Thoracic aorta (tissue), 2 donors: ENCODE measurements at places on chromosomes 4 and X.

GRCh38 chr4:89820010-89820409 is 17.0 kb downstream of the SNCA start:
- DNase-seq: no peak
- no peaks in the 10 kb centered on the region for H3K27me3 ChIP-seq
- no peak overlapping the region for H3K4me3 ChIP-seq
- no peak overlapping the region for H3K27ac ChIP-seq

GRCh38 chrX:132033166-132033565 is 10.1 kb downstream of the STK26 start:
- no peaks in the 10 kb centered on the region for H3K4me1 ChIP-seq
- DNase-seq: no peak
- no peaks in the 10 kb centered on the region for H3K27me3 ChIP-seq
- H3K36me3 ChIP-seq: no peaks in the 10 kb centered on the region
- H3K4me3 ChIP-seq: no peak overlapping the region
- H3K27ac ChIP-seq: no peak overlapping the region

DNA sequence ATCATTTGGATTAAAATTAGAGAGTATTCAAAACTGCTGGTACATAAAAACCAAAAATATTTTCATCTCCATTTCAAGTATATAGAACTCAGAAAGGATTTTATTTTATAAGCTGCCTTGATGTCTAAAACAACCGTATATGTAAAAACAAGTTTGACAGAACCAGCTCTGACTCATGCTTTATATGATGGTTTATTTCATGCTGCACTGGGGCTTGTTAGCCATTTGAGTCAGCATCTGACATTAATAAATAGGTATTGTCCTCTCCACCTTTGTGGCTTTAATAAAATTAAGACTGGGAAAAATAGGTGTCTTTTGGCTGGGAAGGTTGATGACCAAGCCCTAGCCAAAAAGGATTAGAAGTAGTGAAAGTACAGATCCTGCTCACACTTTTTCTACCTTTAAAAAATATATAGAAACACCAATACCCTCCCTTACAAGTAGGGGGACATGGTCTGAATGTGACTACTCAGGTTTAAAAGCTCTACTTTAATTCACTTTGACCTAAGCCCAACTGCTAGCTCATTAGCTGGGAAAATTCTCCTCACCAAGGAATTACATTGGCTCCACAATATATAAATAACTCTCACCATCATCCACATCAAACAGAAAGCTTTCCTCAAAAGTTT is 228.1 kb downstream of the ADAMTS3 start:
- H3K27me3 ChIP-seq: no peaks in the 10 kb centered on the region
- DNase-seq: no peak
- peak overlapping the region; percentile 44 for H3K27ac ChIP-seq
- no peaks in the 10 kb centered on the region for H3K36me3 ChIP-seq

DNA sequence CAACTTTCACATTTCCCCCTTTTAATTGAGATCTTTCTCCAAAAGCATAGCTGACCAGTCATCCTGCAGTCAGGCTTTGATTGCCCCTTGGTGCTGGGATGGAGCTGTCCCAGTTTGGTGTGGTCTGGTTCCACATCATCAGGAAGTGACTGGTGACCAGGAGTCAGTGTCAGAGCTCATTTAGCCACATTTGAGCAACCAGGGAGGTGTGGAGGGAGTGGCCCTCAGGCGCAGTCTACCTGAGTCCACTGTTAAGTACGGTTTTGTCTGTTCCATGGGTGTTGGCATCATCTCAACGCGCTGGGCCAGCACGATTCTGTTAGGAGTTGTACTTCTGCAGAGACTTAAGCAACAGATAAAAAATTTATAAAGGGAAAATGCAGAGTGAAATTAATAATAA is 52.6 kb downstream of the RGS12 start:
- H3K4me1 ChIP-seq: peaks cover 2% of the 10 kb centered on the region
- H3K4me3 ChIP-seq: no peak overlapping the region
- H3K27ac ChIP-seq: no peak overlapping the region
- H3K27me3 ChIP-seq: no peaks in the 10 kb centered on the region
- H3K36me3 ChIP-seq: no peaks in the 10 kb centered on the region

GRCh38 chr4:120773641-120774040 is 148.9 kb downstream of the PRDM5 start:
- no peak overlapping the region for H3K27ac ChIP-seq
- H3K4me3 ChIP-seq: no peak overlapping the region
- peaks cover 10% of the 10 kb centered on the region for H3K4me1 ChIP-seq
- H3K36me3 ChIP-seq: no peaks in the 10 kb centered on the region
- no peaks in the 10 kb centered on the region for H3K27me3 ChIP-seq

- H3K27me3 ChIP-seq: no peaks in the 10 kb centered on the region
- no peak overlapping the region for H3K4me3 ChIP-seq
- DNase-seq: no peak
- no peaks in the 10 kb centered on the region for H3K4me1 ChIP-seq
- no peaks in the 10 kb centered on the region for H3K36me3 ChIP-seq
- no peak overlapping the region for H3K27ac ChIP-seq
Measured at GRCh38 chr4:3026540-3026939, 47.8 kb downstream of the HTT-AS start.

DNA sequence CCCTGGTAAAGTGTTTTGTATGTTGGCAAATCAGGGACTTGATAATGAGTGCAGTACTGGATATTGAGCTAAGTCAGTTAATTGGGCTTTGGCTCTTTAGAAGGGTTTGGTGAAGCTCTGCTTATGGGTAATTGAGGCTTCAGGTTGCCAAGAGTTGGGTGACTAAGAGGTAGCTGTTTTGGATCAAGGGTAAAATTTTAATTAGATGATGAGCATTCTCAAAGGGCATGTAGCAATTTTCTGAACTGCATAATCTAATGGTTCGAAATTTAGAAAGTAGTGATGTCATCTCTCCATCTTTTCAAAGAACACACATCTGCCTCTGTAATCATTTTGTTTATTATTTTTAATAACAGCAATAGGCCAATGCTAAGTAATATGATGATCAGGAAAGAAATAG is 5.5 kb upstream of the TRIM2 start:
- no peak overlapping the region for H3K4me3 ChIP-seq
- DNase-seq: no peak
- no peaks in the 10 kb centered on the region for H3K4me1 ChIP-seq
- no peak overlapping the region for H3K27ac ChIP-seq
- H3K36me3 ChIP-seq: no peaks in the 10 kb centered on the region

GRCh38 chr4:141486375-141486997 is 149.9 kb upstream of the IL15 start:
- no peaks in the 10 kb centered on the region for H3K36me3 ChIP-seq
- H3K4me3 ChIP-seq: peak overlapping the region; percentile 62
- no peaks in the 10 kb centered on the region for H3K27me3 ChIP-seq
- H3K4me1 ChIP-seq: peaks cover 3% of the 10 kb centered on the region
- no peak for DNase-seq

DNA sequence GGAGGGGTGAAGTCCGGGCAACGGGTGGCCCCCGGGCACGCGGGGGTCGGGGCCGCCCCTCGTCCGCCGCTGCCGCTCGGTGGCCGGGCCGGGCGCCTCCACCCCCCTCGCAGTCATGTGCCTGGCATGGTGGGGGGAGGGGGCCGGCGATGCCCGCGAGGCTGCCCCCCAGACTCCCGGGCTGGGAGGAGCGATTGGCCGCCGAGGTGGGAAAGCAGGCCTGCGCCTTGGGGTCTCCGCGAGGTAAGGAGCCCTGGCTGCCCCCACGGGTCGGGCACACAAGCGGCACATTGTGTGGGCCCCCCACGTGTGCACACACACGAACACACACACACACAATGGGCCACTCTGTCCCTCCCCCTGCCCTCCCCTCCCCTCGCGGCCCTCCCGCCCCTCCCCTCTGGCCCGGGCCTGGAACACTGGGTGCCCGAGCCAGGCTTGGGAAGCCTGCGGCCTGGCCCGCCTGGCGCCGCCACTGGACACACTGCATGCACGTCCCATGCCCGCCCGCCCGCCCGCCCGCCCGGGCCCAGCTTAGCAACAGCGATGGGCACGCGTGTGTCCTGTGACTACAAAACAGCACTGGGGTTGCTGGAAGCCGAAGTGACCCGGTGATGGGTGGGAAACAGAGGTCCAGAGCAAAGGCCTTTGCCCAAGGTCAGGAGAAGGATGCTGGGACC is 1.3 kb downstream of the SLC6A8 start:
- H3K27me3 ChIP-seq: no peaks in the 10 kb centered on the region
- peak overlapping the region; percentile 65 for H3K4me3 ChIP-seq
- no peak for DNase-seq
- H3K27ac ChIP-seq: no peak overlapping the region
- no peaks in the 10 kb centered on the region for H3K4me1 ChIP-seq
- no peaks in the 10 kb centered on the region for H3K36me3 ChIP-seq

DNA sequence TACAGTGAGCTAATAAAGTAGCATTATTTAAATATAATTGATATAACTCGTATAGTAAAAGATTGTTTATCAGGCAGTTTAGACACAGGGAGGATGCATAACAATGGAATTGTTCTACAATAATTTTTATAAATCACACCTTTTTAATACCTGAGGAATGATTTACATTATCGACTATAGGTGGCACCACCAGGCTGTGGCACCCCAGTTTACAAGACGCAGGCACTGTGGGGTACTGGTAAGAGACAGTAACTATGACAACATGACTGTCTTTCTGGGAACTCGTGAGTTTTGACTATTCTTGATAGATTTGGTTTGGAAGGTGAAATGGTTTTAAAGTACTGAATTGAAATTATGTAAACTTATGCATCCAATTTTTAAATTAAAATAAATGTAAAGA is 27.1 kb upstream of the STBD1 start:
- no peak overlapping the region for H3K4me3 ChIP-seq
- no peak overlapping the region for H3K27ac ChIP-seq
- H3K36me3 ChIP-seq: no peaks in the 10 kb centered on the region
- no peak for DNase-seq
- H3K4me1 ChIP-seq: no peaks in the 10 kb centered on the region

DNA sequence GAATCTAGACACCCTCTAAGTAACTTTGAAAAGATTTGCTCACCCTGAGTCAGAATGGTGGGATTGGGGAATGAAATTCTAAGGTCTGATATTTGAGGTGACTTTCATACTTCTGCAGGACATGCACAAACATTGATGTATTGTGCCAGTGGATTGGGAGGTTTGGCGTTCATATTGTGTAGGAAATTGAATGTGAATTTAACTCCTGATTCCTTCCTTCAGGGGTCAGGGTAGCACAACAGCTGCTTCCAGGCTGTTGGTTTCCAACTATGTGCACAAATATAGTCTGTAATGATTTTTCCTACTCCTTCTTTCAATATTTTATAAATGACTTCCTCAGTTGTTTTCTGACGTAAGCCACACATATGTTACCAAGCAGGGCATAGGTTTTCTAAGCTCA is 3.1 kb downstream of the IL1RAPL1 start:
- H3K27ac ChIP-seq: no peak overlapping the region
- no peak overlapping the region for H3K4me3 ChIP-seq
- H3K27me3 ChIP-seq: no peaks in the 10 kb centered on the region
- DNase-seq: no peak
- H3K36me3 ChIP-seq: no peaks in the 10 kb centered on the region

DNA sequence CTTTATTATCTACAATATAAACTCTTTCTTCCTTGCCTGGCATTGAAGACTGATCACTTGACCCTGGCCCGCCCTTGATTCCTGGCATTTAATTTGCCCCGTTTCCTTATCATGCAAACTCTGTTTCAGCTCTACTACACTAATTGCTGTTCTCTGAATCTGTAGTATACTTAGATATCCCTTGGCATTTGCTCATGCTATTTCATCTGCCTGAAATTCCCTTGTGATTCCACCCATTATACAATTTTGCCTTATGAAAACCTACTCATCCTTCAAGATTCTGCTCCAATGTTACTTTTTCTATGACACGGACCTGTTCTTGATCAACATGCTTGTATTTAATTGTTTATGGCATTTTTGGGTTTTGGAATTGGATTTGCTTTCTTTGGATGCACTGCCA is 459.9 kb upstream of the AMOT start:
- H3K36me3 ChIP-seq: no peaks in the 10 kb centered on the region
- H3K4me3 ChIP-seq: no peak overlapping the region
- no peaks in the 10 kb centered on the region for H3K27me3 ChIP-seq
- no peaks in the 10 kb centered on the region for H3K4me1 ChIP-seq
- H3K27ac ChIP-seq: no peak overlapping the region
- no peak for DNase-seq

- H3K27me3 ChIP-seq: no peaks in the 10 kb centered on the region
- H3K27ac ChIP-seq: no peak overlapping the region
- H3K4me3 ChIP-seq: no peak overlapping the region
- no peaks in the 10 kb centered on the region for H3K36me3 ChIP-seq
Measured at GRCh38 chr4:120454788-120455187, 388.1 kb upstream of the MAD2L1 start.

- no peak overlapping the region for H3K27ac ChIP-seq
- H3K4me1 ChIP-seq: no peaks in the 10 kb centered on the region
- no peak for DNase-seq
- H3K36me3 ChIP-seq: no peaks in the 10 kb centered on the region
Measured at GRCh38 chr4:139501117-139501516, 47.2 kb downstream of the RAB33B start.

DNA sequence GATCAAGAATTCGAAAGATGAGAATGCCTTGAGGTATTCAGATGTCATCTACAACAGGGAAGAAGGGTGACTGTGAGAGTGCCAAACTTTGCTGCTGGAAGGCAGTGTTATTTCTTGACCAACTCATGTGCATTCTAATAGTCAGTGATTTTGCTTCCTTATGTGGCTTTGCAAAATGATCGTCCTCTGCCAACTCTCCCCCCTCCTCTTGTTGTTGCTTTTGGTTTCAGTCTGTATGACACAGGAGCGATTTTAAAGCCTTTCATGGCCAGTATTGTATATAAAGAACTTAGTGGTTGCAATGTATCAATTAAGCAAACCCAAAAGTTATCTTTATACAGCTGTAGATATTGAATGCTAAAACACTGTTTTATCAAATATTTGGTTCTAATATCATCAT is 379.1 kb downstream of the IL1RAPL1 start:
- H3K4me1 ChIP-seq: no peaks in the 10 kb centered on the region
- DNase-seq: no peak
- H3K27ac ChIP-seq: no peak overlapping the region
- no peaks in the 10 kb centered on the region for H3K36me3 ChIP-seq
- H3K27me3 ChIP-seq: no peaks in the 10 kb centered on the region

DNA sequence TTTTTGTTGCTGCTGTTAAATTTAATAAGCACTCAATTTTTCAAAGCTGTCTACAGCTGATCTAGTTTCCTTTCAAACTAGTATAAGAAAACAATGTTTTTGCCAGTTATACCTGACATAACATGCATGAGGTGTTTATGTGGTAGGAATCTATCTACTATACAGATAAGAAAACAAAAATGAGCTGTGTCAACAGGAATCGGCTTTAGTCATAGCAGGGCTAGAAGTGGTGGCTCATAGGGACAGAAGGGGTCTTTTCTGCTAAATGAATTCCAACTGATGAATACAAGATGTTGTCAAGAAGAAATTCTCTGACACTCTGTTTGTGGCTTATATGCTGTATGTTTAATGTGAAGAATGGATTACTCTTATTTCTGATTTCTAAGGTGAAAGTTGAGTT is 55.7 kb upstream of the CLNK start:
- DNase-seq: no peak
- H3K36me3 ChIP-seq: no peaks in the 10 kb centered on the region
- no peak overlapping the region for H3K4me3 ChIP-seq
- H3K27ac ChIP-seq: no peak overlapping the region
- no peaks in the 10 kb centered on the region for H3K4me1 ChIP-seq
- H3K27me3 ChIP-seq: no peaks in the 10 kb centered on the region
